ENCODE measurements at places on chromosomes 4 and X. TPM values are rescaled to one million over a fixed set of nuclear protein-coding genes. Genes with fewer than 3 reads are reported as not detected.
A peak's percentile ranks its signal among the peaks of the same experiment; 100 is the strongest.

GRCh38 chrX:32780109-32780508, 431.2 kb downstream of the DMD start:
- no peaks in the 10 kb centered on the region for H3K27me3 ChIP-seq
- no peaks in the 10 kb centered on the region for H3K4me1 ChIP-seq
- H3K27ac ChIP-seq = no peak overlapping the region
- DNase-seq = no peak
- H3K36me3 ChIP-seq = no peaks in the 10 kb centered on the region

The POU4F2 gene
- total RNA-seq = not detected

The LRCH2 gene
- not detected for total RNA-seq

DNA sequence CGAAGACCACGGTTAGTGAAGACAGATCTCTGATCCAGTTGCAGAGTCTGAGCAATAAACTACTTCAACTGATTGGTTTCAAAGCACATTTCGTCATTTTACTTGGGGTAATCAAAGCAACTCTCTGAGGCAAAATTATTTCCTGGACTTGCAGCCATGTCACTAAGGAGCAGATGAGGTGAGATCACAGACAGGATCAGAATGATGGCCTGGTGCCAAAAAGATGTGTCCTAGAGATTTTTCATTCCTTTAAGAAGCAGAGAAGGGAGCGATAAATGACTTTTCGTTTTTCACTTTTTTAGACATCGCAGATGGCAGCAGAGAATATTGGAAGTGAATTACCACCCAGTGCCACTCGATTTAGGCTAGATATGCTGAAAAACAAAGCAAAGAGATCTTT, 83.9 kb downstream of the PTTG2 start:
- H3K4me3 ChIP-seq = no peak overlapping the region
- DNase-seq = no peak
- peaks cover 12% of the 10 kb centered on the region for H3K36me3 ChIP-seq
- no peak overlapping the region for H3K27ac ChIP-seq

DNA sequence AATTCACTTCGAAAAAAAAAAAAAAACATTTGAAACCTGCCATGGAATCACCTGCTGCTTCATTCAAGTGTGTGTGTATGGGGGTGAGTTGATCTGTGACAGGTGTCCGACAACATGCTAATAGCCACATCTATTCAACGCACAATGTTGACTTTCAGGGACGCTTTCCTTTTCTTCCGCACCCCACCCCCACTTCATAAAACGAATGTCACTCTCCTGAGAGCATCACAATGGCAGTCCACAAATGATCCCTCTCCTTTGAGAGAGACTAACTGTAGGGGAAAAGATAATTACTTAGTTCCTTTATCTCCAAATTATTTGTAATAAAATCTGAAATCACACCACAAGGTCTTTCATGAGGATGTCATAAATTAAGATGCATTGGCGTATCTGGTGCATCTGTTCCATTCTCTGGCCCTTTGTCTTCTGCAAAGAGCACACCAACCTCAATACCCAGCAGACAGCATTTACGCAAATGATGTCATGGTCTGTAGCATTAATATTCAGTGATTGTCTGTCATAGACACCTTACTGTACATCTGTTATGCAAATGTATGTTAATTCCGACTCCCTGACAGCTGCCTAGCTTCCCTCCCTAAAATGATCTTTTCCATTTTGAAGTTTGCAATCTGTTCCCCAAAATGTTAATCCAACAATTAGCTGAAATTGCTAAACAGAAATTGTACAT, 640.0 kb upstream of the BOD1L1 start:
- peaks cover 2% of the 10 kb centered on the region for H3K4me1 ChIP-seq
- no peak overlapping the region for H3K27ac ChIP-seq
- H3K36me3 ChIP-seq = no peaks in the 10 kb centered on the region
- DNase-seq = no peak
- no peak overlapping the region for H3K4me3 ChIP-seq
- no peaks in the 10 kb centered on the region for H3K27me3 ChIP-seq

DNA sequence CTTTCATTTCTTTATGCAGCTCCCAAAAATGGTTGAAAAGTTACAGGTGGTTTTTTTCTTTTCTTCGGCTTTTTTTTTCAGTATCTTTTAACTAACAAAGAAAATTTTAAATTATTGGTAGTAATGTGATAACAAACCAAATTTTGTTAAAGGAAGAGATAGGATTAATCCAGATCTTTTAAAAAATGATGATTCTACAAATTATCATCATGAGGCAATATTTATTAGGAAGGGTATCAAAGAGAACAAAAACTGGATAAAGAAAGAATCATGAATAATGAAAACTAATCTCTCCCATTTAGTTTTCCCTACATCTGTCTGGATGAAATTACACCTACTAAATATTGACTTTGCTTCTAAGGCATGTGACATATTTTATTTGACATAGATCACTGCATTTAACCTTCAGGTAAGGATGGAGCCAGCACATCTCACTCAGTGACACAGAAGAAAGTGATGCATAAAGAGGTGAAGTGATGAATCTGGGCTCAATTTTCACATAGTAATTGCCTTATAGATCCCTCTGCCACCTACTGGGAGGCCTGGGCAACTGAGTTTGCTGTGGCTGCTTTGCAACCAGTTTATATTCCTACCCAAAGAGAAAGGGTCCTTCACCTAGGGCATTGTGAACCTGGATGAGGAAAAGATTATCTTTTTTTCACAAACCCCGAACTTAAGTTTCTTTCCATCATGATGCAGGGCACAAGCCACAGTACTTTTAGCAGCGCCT, 155.6 kb downstream of the HNRNPD start:
- no peak overlapping the region for H3K27ac ChIP-seq
- H3K27me3 ChIP-seq = no peaks in the 10 kb centered on the region
- H3K36me3 ChIP-seq = no peaks in the 10 kb centered on the region
- no peak for DNase-seq
- H3K4me1 ChIP-seq = peaks cover 8% of the 10 kb centered on the region

The IL1RAPL2 gene
- not detected for total RNA-seq

GRCh38 chr4:107857741-107858140, 33.0 kb downstream of the SGMS2 start:
- DNase-seq = no peak
- no peak overlapping the region for H3K27ac ChIP-seq
- H3K27me3 ChIP-seq = peaks cover 35% of the 10 kb centered on the region
- peaks cover 7% of the 10 kb centered on the region for H3K4me1 ChIP-seq

The FRAS1 gene
- not detected for total RNA-seq

DNA sequence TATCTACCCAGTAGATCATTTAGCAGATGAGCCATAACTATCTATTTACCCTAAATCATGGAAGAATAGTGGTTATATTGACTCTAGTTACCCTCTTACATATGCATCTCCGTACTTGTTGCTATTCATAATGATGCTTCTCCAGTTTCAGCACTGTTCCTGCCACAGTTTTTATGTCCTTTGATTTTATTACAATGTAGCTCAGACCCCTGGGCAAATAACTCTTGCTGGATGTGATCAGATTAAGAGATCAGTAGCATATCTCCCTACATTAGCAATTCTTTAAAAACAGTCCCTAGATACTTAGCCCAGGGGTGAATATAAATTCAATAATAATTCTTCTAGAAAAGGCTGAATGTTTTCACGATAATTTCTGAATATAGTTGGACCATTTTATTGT, 696.5 kb downstream of the ADGRL3 start:
- no peak for DNase-seq
- H3K27ac ChIP-seq = no peak overlapping the region
- H3K4me3 ChIP-seq = no peak overlapping the region
- H3K36me3 ChIP-seq = no peaks in the 10 kb centered on the region
- H3K27me3 ChIP-seq = no peaks in the 10 kb centered on the region
- H3K4me1 ChIP-seq = no peaks in the 10 kb centered on the region

- no peak overlapping the region for H3K27ac ChIP-seq
- DNase-seq = no peak
- no peaks in the 10 kb centered on the region for H3K27me3 ChIP-seq
- no peak overlapping the region for H3K4me3 ChIP-seq
- H3K4me1 ChIP-seq = no peaks in the 10 kb centered on the region
These were observed 95.7 kb upstream of the FRMPD4 start for GRCh38 chrX:12042615-12043014.

The PNMA5 gene
- total RNA-seq = 0.10 TPM

DNA sequence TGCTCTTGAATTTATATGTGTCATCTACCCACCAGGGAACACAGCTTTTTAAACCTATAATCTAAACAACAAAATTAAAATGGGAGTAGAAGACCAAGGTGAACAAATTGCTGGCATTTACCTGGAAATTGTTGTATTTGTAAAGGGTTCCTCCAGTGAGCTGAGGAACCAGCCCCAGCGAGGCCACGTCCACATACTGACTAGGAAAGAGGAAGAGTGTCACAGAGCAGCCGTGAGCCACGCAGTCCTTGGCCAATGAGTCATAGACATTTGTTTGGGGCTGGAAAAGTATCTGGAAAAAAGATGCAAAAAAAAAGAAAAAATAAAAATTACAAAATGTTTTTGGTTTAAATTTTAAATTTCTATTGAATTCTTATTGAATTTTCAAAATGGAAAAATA, 58.7 kb downstream of the METTL14 start:
- H3K4me1 ChIP-seq = no peaks in the 10 kb centered on the region
- no peak overlapping the region for H3K4me3 ChIP-seq
- H3K27ac ChIP-seq = no peak overlapping the region

- H3K27ac ChIP-seq = no peak overlapping the region
- H3K27me3 ChIP-seq = peaks cover 1% of the 10 kb centered on the region
These were observed 41.4 kb downstream of the SRPX2 start for GRCh38 chrX:100685284-100685996.

- H3K4me3 ChIP-seq = no peak overlapping the region
- H3K36me3 ChIP-seq = no peaks in the 10 kb centered on the region
- no peak for DNase-seq
- H3K27me3 ChIP-seq = peaks cover 4% of the 10 kb centered on the region
- no peaks in the 10 kb centered on the region for H3K4me1 ChIP-seq
- no peak overlapping the region for H3K27ac ChIP-seq
These were observed 58.5 kb downstream of the CRLF2 start for GRCh38 chrX:1153940-1154339.

The TEX13C gene
- total RNA-seq = not detected

GRCh38 chr4:36244257-36245082, at the start of gene ARAP2:
TSS of gene ARAP2 (minus strand) at chr4:36244514. CDS start at chr4:36229486, 15,028 bp downstream.
- H3K36me3 ChIP-seq = peaks cover 22% of the 10 kb centered on the region
- no peaks in the 10 kb centered on the region for H3K27me3 ChIP-seq

GRCh38 chr4:102444752-102445151, 56.4 kb upstream of the NFKB1 start:
- no peaks in the 10 kb centered on the region for H3K27me3 ChIP-seq
- DNase-seq = no peak
- H3K4me1 ChIP-seq = peaks cover 10% of the 10 kb centered on the region
- H3K36me3 ChIP-seq = no peaks in the 10 kb centered on the region
- H3K4me3 ChIP-seq = no peak overlapping the region
- H3K27ac ChIP-seq = no peak overlapping the region

The CXCL9 gene
- 0.10 TPM for total RNA-seq

- H3K27me3 ChIP-seq = no peaks in the 10 kb centered on the region
- no peaks in the 10 kb centered on the region for H3K4me1 ChIP-seq
- no peak overlapping the region for H3K27ac ChIP-seq
- no peak for DNase-seq
- no peak overlapping the region for H3K4me3 ChIP-seq
These were observed 276.3 kb downstream of the DCTD start for GRCh38 chr4:182640932-182641331.

GRCh38 chrX:101347859-101348451, 587 bp downstream of the TIMM8A start:
- peaks cover 12% of the 10 kb centered on the region for H3K4me1 ChIP-seq
- DNase-seq = no peak
- H3K4me3 ChIP-seq = peak overlapping the region; percentile 91
- no peaks in the 10 kb centered on the region for H3K27me3 ChIP-seq

The CXCL6 gene
- total RNA-seq = not detected

The CFP gene
- total RNA-seq = 4.4 TPM

The NRK gene
- not detected for total RNA-seq

The AMBN gene
- not detected for total RNA-seq

The MAGEB1 gene
- not detected for total RNA-seq

GRCh38 chr4:80198441-80198837, 1.1 kb downstream of the PRDM8 start:
- peaks cover 31% of the 10 kb centered on the region for H3K4me1 ChIP-seq
- H3K27ac ChIP-seq = no peak overlapping the region
- H3K36me3 ChIP-seq = no peaks in the 10 kb centered on the region

DNA sequence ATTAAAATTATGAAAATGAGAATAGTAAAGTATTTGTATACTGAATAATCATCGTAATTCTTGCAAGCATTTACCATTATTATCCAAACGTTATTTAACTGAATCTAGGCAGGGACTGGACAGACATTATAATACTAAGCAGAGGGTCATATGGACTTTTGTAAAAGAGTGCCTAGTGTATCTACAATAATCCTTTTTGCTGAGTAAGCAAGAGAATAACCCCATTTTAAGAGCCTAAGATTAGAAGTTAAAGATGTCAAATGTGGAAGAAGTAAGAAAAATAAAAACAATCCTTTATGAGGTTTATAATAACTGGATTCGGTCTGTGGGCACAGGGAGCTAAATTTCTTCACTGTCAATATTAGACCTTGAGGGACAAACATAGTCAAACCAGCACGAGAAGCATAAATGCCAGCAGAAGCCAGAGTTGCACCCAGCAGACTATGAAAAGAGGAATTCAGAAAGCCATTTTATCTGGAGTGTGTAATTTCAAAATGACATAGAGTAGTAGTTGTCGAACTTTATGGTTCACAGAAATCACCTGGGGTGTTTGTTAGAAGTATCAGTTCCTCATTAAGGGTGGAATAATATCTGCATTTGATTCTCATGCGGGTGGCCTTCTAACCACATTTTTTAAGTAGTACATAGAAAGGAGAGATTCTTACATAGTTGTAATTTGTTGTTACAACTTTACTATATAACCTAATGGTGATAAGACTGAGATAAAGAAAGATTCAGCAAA, 39.7 kb upstream of the DCLK2 start:
- no peaks in the 10 kb centered on the region for H3K36me3 ChIP-seq
- no peaks in the 10 kb centered on the region for H3K4me1 ChIP-seq
- no peak overlapping the region for H3K4me3 ChIP-seq
- DNase-seq = no peak
- H3K27me3 ChIP-seq = peaks cover 11% of the 10 kb centered on the region
